ENCODE measurements at places on chromosomes 7 and 10. TPM values are rescaled to one million over a fixed set of nuclear protein-coding genes. Genes with fewer than 3 reads are reported as not detected.

The CDNF gene
- 4.4 TPM for total RNA-seq

The SPDYE11 gene
- not detected for total RNA-seq

The PILRB gene
- total RNA-seq = 31.3 TPM

The INHBA gene
- total RNA-seq = 65.2 TPM

The EPDR1 gene
- 16.1 TPM for total RNA-seq

The MYPN gene
- 0.08 TPM for total RNA-seq

The RPS24 gene
- total RNA-seq = 3,510 TPM

The AKR1C4 gene
- total RNA-seq = not detected

The A1CF gene
- total RNA-seq = 0.11 TPM

The ENO4 gene
- total RNA-seq = 0.16 TPM

The APBB1IP gene
- total RNA-seq = not detected

The PHYHIPL gene
- not detected for total RNA-seq

The DLX6 gene
- not detected for total RNA-seq

The R3HCC1L gene
- total RNA-seq = 14.9 TPM

The HECW1 gene
- 2.5 TPM for total RNA-seq

All from A375 (cell line).